SK-N-DZ (cell line): ENCODE measurements at places on chromosomes 2 and 18.

DNA sequence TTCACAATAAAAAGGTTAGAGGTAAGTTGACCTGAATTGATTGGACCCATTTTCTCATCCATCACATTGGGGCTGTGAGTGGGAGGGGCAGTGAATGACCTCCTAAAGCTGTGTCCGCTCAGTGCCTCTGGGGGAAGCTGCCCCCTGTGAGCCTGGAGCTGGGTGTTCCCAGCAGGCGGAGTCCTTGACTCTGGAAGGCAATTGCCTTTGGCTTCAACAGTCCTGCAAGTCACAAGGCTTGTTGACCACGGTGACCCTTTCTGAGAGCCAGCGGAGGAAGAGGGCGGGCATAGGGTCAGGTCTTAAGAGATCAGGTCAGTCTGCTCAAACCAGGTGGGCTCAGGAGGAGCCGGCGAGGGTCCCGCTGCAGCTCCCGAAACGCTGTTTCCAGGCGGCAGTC, 1.1 kb upstream of the CIDEA start:
- DNase-seq, result no peak

GRCh38 chr2:7742301-7742700, 825.1 kb downstream of the RNF144A start:
- no peak for DNase-seq

GRCh38 chr2:224837066-224837465, 120.9 kb upstream of the CCDC195 start:
- no peak for DNase-seq

- DNase-seq, result no peak
Measured at GRCh38 chr2:77954931-77955330, 432.8 kb upstream of the LRRTM4 start.

DNA sequence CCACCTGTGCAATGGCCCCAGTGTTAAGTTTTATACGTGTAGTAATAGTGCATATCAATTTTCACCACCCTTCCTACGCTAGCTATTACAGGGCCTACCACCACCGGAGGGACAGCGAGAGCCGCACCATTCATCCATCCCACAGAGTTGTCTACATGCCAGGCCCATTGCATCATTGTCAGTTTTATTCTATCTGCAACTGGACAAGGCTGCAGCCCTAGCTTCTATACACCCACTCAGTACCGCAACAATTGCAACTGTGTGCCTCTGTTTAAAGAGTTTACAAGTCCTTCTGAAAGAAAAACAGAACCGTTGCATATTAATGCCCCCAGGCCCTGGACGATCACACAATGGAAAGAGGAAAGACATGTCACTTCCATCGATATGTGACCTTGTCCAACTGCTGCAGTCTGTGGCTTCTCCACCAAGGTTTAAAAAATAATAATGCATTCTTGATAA, 58.6 kb downstream of the ZEB2 start:
- DNase-seq, result no peak

- DNase-seq, result no peak
Measured at GRCh38 chr2:176614930-176615329, 345.7 kb downstream of the MTX2 start.

GRCh38 chr2:105734762-105735538, 9.8 kb upstream of the NCK2 start:
- no peak for DNase-seq

- no peak for DNase-seq
Measured at GRCh38 chr2:240911641-240912265, 5.6 kb downstream of the CROCC2 start.

DNA sequence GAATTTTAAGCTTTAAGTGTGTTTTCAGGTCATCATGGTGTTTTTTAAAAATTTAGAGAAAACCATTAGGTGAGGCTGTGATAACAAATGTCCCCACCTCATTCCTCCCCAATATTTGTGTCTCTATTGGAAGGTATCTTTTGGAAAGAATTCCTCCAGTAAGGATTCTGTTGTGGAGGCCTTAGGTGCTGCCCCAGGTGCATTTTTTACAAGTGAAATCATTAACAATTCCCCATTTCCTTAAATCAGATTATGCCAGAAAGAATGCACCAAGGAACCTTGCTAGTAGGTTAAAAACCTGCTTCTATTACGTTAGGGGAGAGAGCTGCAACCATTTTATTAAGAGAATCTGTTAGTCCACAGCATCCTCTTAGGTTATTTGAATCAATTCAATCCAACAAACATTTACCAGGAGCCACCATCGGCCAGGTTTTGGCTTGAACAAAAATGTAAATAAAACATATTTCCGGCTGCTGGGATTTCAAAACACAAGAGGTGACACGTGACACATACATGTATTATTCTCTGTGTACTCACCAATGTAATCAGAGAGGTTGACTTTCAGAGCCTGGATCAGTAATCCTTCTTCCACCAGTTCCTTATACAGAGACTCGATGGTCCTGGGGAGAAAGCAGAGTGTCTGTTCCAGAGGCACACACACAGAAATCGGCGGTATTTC, 112.5 kb upstream of the ASB18 start:
- DNase-seq, result no peak

DNA sequence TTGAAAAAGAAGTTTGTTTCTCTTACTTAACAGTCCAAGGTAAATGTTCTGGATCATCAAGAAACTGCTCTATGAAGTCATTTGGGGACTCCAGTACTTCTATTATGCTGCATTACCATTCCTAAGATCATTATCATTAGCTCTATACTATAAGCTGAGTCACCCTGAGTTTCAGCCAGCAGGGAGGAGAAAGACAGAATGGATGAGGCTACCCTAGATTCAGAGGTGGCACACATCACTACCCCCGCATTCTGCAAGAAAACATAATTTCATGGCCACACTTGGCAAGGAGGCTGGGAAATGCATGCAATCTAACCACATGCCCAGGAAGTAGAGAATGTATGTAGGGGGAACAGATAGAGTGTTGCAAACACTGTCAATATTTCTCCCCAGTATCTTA, 16.6 kb upstream of the LNPK start:
- no peak for DNase-seq

GRCh38 chr2:66170744-66171330, 264.1 kb upstream of the MEIS1 start:
- DNase-seq, result no peak

- no peak for DNase-seq
Measured at GRCh38 chr18:31429623-31430022, 17.9 kb upstream of the DSG3 start.

GRCh38 chr2:50863218-50863617, 168.7 kb downstream of the NRXN1 start:
- no peak for DNase-seq

DNA sequence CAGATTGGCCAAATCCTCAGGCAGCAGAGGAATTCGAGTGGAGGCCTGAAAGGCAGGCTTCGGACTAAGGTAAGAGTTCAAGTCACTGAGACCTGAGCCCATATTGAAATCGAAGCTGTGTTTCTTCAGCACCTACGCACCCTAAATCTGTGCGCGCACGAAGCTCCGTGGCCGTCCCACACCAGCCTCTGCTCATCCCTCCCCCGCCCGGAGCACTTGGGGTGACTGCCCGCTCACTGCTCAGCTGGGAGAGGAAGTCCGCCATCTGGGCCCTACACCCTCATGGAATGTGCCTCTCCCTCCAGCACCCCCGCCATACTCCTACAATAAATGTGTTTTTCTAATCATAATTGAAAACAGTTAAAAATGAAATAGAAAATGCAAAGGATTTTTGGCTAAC, 734.5 kb downstream of the GALR1 start:
- no peak for DNase-seq

GRCh38 chr2:9258501-9258900, 51.9 kb downstream of the ASAP2 start:
- no peak for DNase-seq
